ENCODE measurements at places on chromosomes 11 and 22. TPM values are rescaled to one million over a fixed set of nuclear protein-coding genes. Genes with fewer than 3 reads are reported as not detected.

DNA sequence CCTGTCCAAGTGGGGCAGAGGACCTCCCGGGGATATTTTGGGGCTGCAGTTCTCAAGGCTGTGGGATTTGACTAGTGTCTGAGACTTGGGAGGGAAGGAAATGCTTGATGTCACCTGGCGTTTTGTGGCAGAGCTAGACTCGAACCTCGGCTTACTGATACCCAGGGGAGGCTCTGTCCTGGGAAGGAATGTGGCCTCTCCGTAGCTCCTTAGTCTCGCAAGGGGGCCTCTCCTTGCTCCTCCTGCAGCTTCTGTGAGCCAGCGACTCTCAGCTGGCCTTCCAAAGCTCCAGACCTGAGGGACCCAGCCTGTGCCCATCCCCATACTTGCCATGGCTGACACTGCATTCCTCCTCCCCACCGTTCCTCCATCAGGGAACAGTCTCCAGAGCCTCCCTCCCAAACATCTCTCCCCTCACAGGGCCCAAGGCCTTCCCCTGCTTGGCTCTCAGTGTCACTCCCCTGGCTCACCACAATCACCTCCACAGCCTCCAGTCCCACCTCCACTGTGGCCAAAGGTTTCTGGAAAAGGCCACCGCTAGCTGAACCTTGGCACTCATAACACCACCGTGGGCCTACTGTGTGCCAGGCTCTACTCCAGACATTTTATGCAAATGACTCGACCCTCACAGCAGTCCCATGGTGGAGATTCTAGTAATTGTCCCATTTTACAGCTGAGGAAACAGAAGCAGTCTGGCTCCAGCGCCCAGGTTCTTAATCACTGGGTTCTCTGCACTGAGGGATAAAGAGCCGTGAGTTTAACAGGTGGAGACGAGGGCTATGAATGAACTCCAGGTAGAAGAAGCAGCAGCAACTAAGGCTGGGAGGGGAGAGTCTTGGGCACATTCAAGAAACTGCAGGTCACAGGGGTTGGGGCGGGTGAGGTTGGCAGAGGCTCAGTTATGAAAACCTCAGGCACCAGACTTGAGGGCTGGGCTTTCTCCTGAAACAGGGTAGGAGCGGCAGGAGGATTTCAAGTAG is 12.1 kb downstream of the P2RY2 start:
- no peaks in the 10 kb centered on the region for H3K36me3 ChIP-seq
- no peak overlapping the region for H3K27ac ChIP-seq
- no peak overlapping the region for H3K4me3 ChIP-seq
- DNase-seq, result no peak
- no peaks in the 10 kb centered on the region for H3K27me3 ChIP-seq

The MAJIN gene
- total RNA-seq, result 7.4 TPM

- H3K4me3 ChIP-seq, result no peak overlapping the region
- no peak overlapping the region for H3K27ac ChIP-seq
- no peaks in the 10 kb centered on the region for H3K27me3 ChIP-seq
Measured at GRCh38 chr11:107770551-107770951, 58.7 kb upstream of the SLN start.

The TRIM44 gene
- 33.2 TPM for total RNA-seq

The RFPL2 gene
- 22.1 TPM for total RNA-seq

The ASCL2 gene
- 7.9 TPM for total RNA-seq

The CRACR2B gene
- total RNA-seq, result 23.2 TPM

- no peaks in the 10 kb centered on the region for H3K27me3 ChIP-seq
- no peaks in the 10 kb centered on the region for H3K4me1 ChIP-seq
- H3K36me3 ChIP-seq, result no peaks in the 10 kb centered on the region
- no peak overlapping the region for H3K27ac ChIP-seq
Measured at GRCh38 chr22:35866651-35867050, 149.0 kb downstream of the APOL5 start.

DNA sequence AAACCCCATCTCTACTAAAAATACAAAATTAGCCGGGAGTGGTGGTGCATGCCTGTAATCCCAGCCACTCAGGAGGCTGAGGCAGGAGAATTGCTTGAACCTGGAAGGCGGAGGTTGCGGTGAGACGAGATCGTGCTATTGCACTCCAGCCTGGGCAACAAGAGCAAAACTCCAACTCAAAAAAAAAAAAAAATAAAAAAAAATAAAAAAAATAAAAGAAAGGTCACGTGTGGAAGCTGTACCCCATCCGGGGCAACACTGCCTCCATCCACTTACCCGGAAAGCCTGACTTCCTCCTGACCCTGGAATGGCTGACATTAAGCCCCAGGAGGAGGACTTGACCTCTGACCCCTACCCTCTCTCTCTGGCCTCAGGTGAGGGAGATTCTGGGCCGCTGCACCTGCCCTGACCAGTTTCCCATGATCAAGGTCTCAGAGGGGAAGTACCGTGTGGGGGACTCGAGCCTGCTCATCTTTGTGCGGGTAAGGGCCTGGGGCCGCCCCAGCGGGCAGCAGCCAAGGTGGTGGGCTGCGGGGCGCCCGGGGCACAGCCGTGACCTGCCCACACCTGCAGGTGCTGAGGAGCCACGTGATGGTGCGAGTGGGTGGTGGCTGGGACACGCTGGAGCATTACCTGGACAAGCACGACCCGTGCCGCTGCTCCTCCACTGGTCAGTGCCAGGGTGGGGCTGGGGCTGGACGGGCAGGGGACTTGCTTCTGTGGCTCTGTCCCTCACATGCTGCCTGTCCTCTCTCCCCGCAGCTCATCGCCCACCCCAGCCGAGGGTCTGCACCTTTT is 3.8 kb downstream of the GAS2L1 start:
- peak; percentile 45 for DNase-seq
- H3K4me1 ChIP-seq, result peaks cover 37% of the 10 kb centered on the region
- no peaks in the 10 kb centered on the region for H3K27me3 ChIP-seq

- no peak overlapping the region for H3K27ac ChIP-seq
- no peaks in the 10 kb centered on the region for H3K36me3 ChIP-seq
- H3K4me1 ChIP-seq, result no peaks in the 10 kb centered on the region
- H3K4me3 ChIP-seq, result no peak overlapping the region
Measured at GRCh38 chr11:70608568-70609470, 210.5 kb downstream of the CTTN start.

DNA sequence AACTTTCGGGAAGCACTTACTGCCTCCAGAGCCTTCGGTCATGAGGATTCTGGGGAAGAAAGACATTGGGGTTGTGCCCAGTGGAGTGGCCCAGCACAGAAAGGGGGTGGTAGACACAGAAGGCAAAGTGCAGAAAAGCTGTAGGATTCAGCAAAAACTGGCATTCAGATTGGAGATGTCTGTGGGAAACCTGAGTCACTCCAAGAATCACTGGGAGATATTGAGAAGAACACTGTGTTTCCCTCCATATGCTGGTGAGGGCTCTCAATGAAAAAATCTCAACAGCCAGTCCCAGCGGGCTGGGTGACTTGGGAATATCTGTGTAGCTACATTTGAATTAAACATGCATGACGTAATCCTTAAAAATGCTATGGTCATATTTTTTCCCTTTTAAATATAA is 61.2 kb upstream of the RCN1 start:
- no peak for DNase-seq
- no peak overlapping the region for H3K27ac ChIP-seq
- no peaks in the 10 kb centered on the region for H3K36me3 ChIP-seq
- H3K4me3 ChIP-seq, result no peak overlapping the region

DNA sequence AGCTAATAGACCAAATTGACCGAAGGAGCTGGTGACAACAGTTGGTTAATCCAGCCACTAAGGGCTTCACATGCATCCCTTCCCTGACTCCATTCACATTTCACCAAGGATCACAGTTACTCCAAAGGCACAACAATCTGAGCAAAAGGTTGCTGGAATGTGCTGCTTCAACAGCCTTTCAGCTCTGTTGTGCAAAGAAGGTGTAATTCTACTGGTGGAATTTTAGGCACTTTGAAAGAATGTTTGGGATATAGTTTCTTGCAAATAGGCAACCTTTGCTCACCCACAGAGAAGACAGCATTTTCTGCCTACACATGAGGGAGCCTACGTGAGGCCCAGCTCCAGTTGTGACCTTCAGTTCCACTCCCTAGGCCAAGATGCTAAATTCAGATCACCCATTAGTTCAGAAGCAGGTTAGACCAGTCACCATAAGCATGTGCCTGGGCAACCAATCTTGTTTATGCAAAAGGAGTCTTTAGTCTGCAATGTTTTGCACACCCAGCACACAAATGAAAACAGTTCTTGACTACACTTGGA is 21.6 kb upstream of the FCHSD2 start:
- H3K36me3 ChIP-seq, result no peaks in the 10 kb centered on the region
- H3K27ac ChIP-seq, result no peak overlapping the region
- DNase-seq, result no peak
- H3K4me3 ChIP-seq, result no peak overlapping the region

GRCh38 chr11:7032692-7033091 is 12.4 kb downstream of the NLRP14 start:
- no peak overlapping the region for H3K27ac ChIP-seq
- H3K27me3 ChIP-seq, result no peaks in the 10 kb centered on the region
- H3K4me3 ChIP-seq, result no peak overlapping the region
- H3K36me3 ChIP-seq, result no peaks in the 10 kb centered on the region

DNA sequence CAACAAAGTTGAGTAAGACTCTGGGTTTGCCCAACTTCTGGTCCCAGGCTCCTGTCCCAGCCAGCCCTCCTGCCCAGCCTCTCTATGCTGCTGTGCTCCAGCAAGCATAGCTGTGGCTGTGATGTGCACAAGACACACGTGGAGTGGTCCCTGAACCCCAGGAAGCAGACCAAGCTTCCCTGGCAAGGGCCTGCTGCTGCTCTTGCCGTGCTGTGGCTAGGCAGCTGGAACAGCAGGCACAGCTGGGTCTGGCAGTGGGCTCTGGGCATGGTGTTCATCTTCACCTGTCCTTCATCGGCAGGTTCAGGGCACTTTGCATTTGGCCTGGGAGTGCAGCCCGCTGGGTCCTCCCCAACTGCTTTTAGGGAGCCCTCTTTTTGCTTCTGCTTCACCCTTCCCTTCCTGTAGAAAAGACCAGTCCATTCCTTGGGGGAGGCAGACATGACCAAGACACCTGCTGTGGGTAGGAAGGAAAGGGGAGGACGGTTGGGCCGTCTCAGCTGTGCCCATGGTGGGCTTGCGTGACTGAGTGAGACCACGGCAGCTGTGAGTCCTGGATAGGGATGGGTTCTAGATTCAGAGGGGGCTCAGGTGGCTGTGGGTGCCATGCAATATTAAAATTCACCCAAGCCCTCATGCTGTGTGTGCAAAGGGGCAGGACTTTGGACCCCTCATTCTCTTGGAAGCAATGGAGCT is 26.1 kb upstream of the ETS1 start:
- no peaks in the 10 kb centered on the region for H3K27me3 ChIP-seq
- no peaks in the 10 kb centered on the region for H3K4me1 ChIP-seq
- no peaks in the 10 kb centered on the region for H3K36me3 ChIP-seq
- no peak for DNase-seq

DNA sequence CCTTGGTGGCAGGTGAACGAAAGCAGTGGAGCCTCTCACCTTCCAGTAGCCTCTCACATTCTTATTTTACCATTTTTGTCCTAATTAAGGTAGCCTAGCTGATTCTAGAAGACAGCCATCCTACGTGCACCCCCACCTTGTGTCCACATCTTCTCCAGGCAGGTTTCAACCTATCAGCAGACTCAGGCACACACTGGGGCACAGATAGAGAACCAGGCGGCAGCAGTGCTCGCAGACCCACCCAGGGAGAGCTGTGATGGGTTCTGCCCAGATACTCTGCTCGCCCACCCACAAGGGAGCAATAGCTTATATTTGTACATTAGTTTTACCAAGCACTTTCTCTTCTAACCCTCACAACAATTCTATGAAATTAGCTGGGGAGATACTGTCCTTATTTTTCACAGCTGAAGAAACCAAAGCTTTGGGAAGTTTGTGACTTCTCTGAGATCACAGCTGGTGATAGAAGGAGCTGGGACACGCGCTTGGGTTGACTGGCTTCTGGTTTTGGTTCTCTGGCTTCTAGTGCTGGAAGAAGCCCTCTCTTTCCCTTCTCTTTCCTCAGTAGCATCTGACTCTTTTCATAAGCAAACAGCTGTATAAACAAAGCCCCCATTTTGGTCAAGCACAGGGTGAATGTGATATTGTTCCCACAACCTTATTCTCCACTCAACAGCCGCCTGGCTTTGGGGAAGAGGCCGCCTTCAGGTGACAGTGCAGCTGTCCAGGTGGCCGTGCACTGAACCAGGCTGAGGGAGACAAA is 36.9 kb downstream of the PPP2R1B start:
- no peak overlapping the region for H3K4me3 ChIP-seq
- no peaks in the 10 kb centered on the region for H3K27me3 ChIP-seq
- H3K27ac ChIP-seq, result peak overlapping the region; percentile 31

DNA sequence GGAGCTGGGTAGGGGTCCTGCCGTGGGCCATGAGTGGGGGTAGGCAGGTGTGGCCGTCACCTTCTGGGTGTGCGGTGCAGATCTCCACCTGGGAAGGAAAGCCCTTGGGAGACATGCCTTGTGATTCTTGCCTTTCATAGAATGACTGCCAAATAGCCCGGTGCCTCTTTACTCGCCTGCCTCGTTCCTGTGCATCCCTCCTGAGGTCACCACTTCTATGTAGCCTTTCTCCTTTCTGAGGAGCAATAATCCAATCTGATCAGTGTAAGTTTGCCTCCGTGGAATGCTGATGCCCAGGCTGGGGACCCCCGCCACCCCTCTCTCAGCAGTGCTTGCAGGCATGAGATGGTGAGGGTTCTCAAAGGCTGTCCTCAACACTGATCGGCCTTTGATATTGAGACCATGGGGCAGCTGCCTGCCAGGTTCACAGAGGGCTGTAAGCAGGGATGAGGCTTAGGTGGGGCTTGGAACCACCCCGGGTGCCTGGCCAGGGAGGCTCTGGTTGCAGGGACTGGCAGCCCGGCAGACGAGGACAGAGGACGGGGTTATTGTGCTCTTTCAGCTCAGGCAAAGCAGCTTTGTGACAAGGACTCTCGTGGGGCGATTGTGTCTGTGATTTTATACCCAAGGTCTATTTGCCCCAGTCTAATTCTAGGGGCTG is 86.1 kb upstream of the WNT7B start:
- H3K4me3 ChIP-seq, result no peak overlapping the region
- peaks cover 11% of the 10 kb centered on the region for H3K4me1 ChIP-seq
- H3K27ac ChIP-seq, result peak overlapping the region; percentile 100
- DNase-seq, result no peak
- H3K36me3 ChIP-seq, result no peaks in the 10 kb centered on the region

- H3K4me1 ChIP-seq, result no peaks in the 10 kb centered on the region
- no peak overlapping the region for H3K27ac ChIP-seq
- no peaks in the 10 kb centered on the region for H3K27me3 ChIP-seq
- no peak for DNase-seq
- H3K4me3 ChIP-seq, result no peak overlapping the region
Measured at GRCh38 chr11:63629426-63629825, 15.2 kb upstream of the PLAAT3 start.

GRCh38 chr11:124194293-124195188 is 11.4 kb downstream of the OR10D3 start:
- no peaks in the 10 kb centered on the region for H3K36me3 ChIP-seq
- H3K27ac ChIP-seq, result no peak overlapping the region
- no peaks in the 10 kb centered on the region for H3K27me3 ChIP-seq
- H3K4me3 ChIP-seq, result no peak overlapping the region
- H3K4me1 ChIP-seq, result no peaks in the 10 kb centered on the region
- no peak for DNase-seq

DNA sequence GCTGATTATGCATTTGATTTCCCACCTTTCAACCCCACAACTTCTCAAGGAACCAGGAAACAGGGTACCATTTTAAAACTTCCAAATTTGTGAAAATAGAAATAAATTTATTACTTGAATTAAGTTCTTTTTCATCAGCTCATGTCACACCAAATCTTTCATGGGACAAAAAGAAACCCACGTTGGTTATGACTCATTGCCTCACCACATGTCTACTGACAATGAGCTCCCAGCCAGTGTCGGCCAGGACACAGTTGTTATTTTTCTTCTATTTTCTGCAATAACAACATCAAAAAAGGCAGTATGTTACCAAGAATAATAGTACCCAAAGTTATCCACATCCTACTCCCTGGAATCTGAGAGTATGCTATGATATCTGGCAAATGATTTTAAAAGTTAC is 17.3 kb downstream of the MS4A6A start:
- no peaks in the 10 kb centered on the region for H3K36me3 ChIP-seq
- no peak overlapping the region for H3K27ac ChIP-seq
- no peaks in the 10 kb centered on the region for H3K27me3 ChIP-seq
- H3K4me1 ChIP-seq, result no peaks in the 10 kb centered on the region

The KMT5B gene
- total RNA-seq, result 57.7 TPM
